CD4-positive, alpha-beta T cell (primary cell): ENCODE measurements at places on chromosomes 5 and 9.

GRCh38 chr9:136075134-136075841 is 19.8 kb downstream of the NACC2 start:
- DNase-seq = no peak

DNA sequence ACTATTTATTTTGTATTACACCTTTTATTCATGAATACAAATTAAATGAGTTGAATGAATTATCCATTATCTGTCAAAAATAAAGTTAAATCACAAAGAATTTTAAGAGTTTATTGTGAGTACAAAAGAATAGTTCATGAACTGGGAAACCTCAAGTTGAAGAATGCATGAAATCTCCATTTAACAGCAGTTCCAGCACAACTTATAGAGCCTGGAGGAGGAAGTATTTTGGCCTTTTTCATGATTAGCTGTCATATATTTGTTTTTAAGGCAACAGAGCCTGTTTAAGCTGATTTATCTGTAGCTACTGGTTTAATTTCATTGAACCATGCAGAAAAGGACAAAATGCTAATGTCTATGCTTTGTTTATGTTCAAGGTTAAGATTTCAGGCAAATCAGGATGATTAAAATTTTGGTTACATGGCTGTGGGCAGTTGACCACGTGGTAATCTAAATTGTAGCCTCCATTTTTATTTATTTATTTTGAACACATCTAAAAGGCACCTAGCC is 12.2 kb downstream of the SPINK1 start:
- no peak for DNase-seq

- DNase-seq = no peak
Observed at GRCh38 chr5:135244620-135245021, 154.4 kb downstream of the MACROH2A1 start.

DNA sequence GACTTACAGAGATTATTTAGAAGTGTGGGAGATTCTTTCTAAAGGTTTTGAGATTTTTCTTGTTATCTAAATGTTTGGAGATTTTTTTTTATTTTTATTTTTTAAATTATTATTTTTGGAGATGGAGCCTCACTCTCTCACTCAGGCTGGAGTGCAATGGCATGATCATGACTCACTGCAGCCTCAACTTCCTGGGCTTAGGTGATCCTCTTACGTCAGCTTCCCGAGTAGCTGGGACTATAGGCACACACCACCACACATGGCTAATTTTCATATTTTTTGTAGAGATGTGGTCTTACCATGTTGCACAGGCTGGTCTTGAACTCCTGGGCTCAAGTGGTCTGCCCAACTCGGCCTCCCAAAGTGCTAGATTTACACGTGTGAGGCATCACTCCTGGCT is 694.5 kb downstream of the TLE1 start:
- DNase-seq = no peak

- no peak for DNase-seq
Observed at GRCh38 chr5:178668579-178668978, 41.7 kb upstream of the CLK4 start.

- DNase-seq = no peak
Observed at GRCh38 chr5:107232788-107233187, 437.9 kb downstream of the EFNA5 start.

DNA sequence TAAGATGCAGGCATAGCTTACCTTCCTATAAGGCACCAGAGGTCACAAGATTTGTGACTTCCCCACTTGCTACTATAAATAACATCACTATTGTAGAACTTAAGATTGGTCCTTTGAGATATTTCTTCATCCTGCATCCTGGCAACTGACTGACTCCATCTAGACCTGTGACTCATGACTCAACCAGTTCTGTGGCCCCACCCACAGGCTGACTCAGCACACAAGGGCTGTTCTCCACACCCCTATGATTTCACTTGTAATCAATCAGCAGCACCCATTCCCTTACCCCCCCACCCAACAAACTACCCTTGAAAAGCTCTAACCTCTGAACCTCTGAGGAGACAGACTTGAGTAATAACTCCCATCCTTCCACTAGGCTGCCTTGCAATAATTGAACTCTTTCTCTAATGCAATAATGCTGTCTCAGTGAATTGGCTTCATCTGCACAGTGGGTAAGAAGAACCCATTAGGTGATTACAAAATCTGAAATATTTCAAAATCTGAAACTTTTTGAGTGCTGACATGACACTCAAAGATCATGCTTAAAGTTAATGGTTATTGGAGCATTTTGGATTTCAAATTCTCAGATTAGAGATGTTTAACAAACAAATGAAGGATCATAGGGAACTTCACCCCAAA is 296.7 kb downstream of the ARL15 start:
- DNase-seq = peak; percentile 48

DNA sequence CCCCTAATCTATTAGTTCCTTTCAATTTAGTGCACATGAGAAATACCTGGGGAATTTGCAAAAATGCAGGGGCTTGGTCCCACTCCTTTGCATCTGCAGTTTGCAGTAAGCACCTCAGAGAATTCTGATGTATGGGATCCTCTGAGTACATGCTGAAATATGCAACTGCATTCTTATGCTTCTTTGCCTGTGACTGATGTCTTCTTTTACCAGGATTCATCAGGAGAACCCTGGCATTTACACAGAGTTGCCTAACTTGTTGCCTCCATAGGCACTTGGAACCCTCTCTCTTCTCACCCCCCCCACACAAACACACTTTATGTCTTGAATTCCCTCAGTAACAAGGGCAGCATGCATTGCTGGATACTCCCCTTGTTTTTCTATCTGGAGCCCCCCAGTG is 173.1 kb downstream of the KDM4C start:
- DNase-seq = no peak

DNA sequence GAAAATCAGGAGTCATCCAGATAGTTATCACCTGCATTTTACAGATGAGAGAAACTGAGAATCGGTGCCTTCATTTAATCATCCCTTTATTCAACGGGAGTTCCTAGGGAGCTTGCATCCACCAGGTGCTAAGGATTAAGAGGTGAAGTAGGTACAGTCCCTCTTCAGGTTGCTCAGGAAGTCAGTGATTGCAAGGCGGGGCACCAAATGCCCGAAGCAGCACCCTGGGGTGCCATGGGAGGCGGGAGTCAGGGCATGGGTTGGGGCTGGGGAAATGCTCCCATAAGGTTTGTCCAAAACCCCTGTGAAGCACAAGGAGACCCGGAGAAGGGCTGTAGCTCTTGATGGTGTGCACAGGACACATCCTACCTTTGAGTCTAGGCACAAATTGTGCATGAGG is 98.8 kb upstream of the KLF4 start:
- DNase-seq = no peak

GRCh38 chr5:89851911-89852310 is 557.6 kb downstream of the CETN3 start:
- no peak for DNase-seq

- DNase-seq = peak; percentile 37
Observed at GRCh38 chr9:131799177-131799823, 59.4 kb upstream of the RAPGEF1 start.

- DNase-seq = no peak
Observed at GRCh38 chr5:178081571-178082243, 31.6 kb upstream of the N4BP3 start.

DNA sequence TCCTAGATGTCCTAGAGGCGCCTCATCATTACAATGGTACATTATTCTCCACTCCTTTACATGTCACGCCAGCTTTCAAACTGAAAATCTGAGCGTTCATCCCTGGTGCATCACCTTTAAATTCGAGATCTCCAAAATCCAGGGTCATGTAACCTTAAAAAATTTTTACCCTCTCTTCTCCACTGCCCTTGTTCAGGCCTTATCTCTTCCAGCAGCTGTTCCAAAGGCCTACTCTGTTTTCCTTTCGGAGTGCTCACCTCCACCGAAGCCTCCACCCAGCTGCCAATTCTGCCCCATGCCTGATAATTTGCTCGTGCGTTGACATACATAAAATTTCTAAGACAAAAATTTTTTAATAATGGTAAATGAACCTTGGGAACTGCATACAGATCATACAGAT is 950 bp upstream of the MSH3 start:
- no peak for DNase-seq
